ENCODE measurements at places on chromosomes 11 and 22. TPM values are rescaled to one million over a fixed set of nuclear protein-coding genes. Genes with fewer than 3 reads are reported as not detected.

The GDPD4 gene
- total RNA-seq = not detected

The LYVE1 gene
- total RNA-seq = not detected

GRCh38 chr22:19766511-19767426 is 6.2 kb downstream of the TBX1 start:
- DNase-seq = peak; percentile 64

DNA sequence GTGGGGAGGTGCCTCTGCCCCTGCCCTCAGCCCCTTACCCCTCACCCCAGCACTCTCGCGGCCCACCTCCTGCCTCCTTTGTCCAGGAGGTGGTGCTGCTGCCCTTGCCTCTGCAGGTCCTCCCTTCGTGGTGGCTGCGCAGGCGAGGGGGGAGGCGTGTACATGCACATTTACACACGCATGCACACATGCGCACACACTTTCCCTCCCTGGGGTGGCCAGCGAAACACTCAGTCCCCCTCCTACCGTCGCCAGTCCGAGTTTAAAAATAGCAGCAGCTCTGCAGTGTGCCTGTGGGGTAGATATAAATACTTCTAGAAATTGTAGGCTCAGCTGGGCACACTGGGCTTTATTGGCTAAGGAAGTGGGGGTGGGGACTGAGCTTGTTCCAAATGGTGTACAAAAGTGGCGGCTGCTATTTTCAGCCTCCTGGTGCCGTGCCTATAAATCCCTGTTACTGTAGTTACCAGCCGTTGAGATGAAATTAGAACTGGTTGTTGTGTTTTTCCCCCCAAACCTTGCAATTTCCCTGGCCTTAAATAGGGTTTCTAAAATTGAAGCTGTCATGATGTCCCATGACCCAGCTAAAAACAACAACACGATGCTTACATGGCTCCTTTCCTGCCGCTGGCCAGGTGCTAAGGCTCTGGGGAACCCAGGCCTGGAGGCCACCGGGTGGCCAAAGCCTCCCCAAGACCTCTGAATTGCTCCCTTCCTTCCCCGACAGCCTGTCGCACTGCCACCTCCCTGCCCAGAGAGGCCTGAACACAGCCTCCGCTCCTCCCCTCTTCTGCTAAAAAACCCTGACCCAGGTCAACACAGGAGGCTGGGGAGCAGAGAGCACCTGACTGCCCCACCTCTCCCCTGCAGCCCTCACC is 12.4 kb downstream of the PICK1 start:
- no peak for DNase-seq

The SCUBE2 gene
- 4.1 TPM for total RNA-seq

The CWF19L2 gene
- 10.8 TPM for total RNA-seq

The CST6 gene
- total RNA-seq = 0.82 TPM

GRCh38 chr22:45896153-45896951 is 80.6 kb downstream of the WNT7B start:
- peak; percentile 78 for DNase-seq

The AMOTL1 gene
- total RNA-seq = 182 TPM

DNA sequence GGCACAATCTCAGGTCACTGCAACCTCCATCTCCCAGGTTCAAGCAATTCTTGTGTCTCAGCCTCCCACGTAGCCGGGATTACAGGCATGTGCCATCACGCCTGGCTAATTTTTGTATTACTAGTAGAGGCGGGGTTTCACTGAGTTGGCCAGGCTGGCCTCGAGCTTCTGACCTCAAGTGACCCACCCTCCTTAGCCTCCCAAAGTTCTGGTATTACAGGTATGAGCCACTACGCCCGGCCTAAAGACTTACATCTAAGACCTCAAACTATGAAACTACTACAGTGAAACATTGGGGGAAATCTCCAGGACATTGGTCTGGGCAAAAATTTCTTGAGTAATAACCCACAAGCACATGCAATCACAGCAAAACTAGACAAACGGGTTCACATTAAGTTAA is 13.8 kb upstream of the FAM181B start:
- DNase-seq = peak; percentile 71

- DNase-seq = peak; percentile 40
Observed at GRCh38 chr11:28757725-28758515, 649.7 kb downstream of the METTL15 start.

DNA sequence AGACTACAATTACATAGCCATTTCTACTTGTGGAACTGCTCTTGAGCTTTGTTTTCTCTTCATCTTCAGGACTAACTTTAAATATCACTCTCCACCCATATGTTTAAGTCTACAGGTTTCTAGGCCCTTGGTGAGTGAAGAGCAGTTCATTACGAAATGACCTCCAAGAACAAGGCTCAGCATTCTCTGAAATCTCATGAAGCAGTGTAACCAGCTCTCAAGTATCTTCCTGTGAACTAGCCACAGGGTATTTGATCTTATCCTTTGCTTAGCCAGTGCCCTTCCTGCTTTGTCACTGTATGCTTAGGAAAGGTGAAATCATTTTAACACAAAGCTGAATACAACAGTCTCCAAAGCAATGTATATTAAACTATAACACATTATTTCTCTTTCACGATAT is 20.4 kb upstream of the LYVE1 start:
- peak; percentile 76 for DNase-seq

- DNase-seq = no peak
Observed at GRCh38 chr22:37165940-37166674, 16.4 kb upstream of the IL2RB start.

DNA sequence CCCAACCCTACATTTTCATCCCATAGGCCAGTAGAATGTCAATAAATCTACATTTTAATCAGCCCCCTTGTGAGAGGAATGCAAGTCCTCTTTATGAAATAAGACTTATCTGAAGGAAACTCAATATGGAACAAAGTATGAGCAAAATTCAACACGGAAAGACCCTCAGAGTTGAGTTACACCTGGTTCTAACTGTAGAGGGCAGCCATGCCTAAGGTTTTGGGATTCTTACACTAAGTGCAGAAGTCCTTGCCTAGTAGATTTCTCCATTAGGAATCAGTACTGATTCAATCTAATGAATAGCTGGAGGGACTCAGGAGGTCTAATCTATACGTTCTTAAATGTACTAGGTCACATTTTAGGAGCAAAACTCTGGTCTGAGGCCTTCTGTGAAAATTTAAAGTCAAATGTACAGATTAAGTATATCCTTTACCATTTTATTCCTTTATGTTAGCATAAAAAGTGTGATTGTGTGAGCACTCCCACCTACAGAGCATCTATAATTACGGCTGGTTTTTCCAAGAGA is 904.5 kb downstream of the DLG2 start:
- DNase-seq = no peak

The ARRB1 gene
- 3.5 TPM for total RNA-seq

DNA sequence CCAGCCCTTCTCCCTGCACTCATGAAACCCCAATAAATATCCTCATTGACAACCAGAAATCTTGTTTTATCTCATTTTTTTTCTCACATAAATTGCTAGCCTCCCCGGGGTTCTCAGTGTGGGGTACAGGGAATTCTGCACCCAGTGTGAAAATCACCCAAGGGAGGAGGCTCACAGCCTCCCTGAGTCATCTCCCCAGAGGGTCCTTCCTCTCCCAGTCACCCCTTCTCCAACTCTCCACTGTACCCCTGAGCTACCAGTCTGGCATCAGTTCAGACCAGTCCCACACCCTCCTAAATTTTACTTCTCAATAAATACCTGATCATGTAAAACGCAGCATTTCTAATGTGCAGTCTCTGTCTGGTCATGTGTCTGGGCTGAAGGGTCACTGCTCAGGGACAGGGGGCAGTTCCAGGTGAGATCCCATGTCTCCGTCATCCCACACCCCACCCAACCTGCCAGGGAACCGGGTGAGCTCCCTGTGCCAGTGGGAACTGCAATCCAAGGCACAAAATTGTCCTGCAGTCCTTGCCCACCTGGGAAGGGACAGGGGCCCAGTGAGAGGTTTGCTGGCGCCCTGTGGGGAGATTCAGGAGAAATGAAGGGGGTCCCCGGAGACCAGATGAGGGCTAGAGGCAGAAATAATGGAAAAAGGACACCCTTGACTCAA is 8.3 kb downstream of the IGLL5 start:
- DNase-seq = no peak

DNA sequence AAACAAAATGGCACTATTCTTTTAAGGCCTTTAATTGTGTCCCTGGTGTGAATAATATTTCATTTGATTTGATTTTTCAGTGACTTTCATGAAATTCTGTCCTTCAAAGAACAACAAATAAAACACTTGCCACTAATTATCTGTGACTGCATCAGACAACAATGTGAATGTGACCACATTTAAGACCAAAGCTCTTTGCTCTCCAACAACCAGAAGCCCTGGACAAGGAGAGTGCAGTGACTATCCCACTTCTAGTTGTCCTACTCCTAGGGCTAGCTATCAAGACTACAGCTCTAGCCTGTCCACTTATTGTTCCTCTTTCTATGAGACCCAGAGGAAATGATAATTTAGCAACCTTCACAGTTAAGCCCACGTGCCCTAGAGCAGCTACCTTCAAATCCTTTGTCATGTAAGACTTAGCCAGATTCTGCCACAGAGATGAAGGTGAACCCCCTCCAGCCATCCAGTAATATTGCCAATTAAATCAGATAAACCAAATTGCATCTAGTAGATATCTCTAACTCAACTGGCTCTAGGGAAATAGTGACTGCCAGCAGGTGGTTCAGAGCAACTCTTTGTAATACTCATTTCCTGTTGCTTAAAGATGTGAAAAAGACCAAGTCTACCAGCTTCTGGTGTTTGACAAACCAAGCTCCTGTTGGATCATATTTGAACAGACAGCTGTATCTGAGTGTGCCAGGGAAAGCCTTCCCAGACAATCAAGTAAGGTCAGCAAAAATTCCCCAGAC is 142.6 kb upstream of the BLID start:
- no peak for DNase-seq

DNA sequence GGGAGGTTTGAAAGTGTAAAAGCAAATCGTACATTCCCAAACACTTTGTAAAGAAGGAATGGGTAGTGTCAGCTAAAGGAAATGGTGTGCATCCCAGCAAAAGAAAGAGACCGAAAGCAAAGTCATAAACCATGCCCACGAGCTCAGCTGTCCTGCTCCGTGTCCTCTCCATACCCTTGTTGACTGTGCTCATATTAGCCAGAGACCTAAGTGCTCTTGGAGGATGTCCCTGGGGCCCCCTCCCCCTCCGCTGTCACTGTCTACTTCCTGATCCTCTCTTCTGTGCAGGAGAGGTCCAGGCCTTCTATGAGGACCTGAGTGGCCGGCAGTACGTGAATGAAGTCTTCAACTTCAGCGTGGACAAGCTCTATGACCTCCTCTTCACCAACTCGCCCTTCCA is 46.1 kb downstream of the SCN3B start:
- no peak for DNase-seq

- no peak for DNase-seq
Observed at GRCh38 chr11:131884461-131885073, 514.2 kb downstream of the NTM start.

The NRIP3 gene
- total RNA-seq = 2.2 TPM

GRCh38 chr11:116808262-116809175 is 14.6 kb downstream of the APOA4 start:
- no peak for DNase-seq

The BAIAP2L2 gene
- total RNA-seq = 4.0 TPM

DNA sequence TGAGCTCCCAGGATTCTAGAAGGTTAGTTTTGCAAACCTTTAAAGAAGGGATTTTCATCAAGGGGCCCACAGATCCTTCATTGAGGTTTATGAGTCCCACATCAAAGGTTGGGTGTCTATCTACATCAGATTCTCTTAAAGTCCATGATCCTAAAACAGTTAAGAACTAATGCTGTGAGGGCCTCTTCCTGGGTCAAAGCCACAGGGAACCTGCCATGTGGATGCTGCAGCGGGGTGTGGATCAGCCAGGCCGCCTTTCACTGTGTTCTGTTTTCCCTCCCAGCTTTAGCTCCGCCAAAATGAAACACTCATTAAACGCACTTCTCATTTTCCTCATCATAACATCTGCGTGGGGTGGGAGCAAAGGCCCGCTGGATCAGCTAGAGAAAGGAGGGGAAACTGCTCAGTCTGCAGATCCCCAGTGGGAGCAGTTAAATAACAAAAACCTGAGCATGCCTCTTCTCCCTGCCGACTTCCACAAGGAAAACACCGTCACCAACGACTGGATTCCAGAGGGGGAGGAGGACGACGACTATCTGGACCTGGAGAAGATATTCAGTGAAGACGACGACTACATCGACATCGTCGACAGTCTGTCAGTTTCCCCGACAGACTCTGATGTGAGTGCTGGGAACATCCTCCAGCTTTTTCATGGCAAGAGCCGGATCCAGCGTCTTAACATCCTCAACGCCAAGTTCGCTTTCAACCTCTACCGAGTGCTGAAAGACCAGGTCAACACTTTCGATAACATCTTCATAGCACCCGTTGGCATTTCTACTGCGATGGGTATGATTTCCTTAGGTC is 5.3 kb downstream of the SERPIND1 start:
- no peak for DNase-seq

The OR51B2 gene
- not detected for total RNA-seq
